MCF 10A (cell line): ENCODE measurements at places on chromosomes 16 and 17.

GRCh38 chr17:7029659-7030058, 6.2 kb upstream of the SLC16A13 start:
- H3K4me3 ChIP-seq = no peak overlapping the region
- H3K36me3 ChIP-seq = no peaks in the 10 kb centered on the region
- H3K4me1 ChIP-seq = peaks cover 10% of the 10 kb centered on the region
- no peak overlapping the region for H3K27ac ChIP-seq

GRCh38 chr16:2690852-2691251, 8.5 kb downstream of the KCTD5 start:
- no peak overlapping the region for H3K27ac ChIP-seq
- peaks cover 4% of the 10 kb centered on the region for H3K4me1 ChIP-seq
- H3K36me3 ChIP-seq = peaks cover 6% of the 10 kb centered on the region
- H3K4me3 ChIP-seq = no peak overlapping the region
- DNase-seq = no peak

DNA sequence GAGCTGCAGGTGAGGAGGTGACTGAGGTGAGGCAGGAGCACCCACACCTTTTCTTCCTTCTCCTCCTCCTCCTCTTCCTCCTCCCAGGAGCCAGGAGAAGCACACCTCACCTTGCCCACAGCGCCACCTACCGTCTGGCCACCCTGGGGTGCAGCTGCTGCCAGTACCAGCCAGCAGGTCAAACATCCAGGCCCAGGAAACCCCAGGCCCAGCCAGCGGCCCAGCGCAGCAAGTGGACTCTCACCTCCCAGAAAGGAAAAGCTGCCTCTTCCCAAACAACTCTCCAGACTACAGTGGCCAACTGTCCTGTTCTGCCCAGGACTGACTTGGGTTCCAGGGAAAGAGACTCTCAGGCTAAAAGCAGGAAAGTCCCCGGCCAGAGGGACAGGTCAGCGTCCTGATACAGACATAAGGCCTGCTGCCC, 22.7 kb downstream of the PEMT start:
- H3K4me3 ChIP-seq = no peak overlapping the region
- DNase-seq = peak; percentile 64
- H3K27me3 ChIP-seq = no peaks in the 10 kb centered on the region
- H3K4me1 ChIP-seq = no peaks in the 10 kb centered on the region
- H3K27ac ChIP-seq = no peak overlapping the region

DNA sequence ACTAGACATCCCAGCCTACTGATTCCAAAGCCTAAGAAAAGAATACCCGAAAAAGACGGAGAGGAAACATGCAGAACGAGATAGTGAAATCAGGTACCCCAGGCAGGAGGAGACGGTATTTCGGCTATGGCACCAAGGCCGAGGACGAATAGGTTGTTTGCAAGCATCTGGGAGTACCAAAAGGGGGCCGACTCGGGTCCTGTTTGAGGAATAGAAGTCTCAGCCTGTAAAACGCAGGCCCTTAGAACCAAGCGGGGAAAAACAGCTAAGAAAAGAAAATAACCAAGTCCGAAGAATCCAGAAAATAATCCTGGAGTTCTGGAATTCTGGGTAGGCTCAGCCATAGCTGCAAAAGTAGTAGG, 537 bp downstream of the SLC35B1 start:
- no peak for DNase-seq
- H3K4me3 ChIP-seq = peak overlapping the region; percentile 83
- H3K27me3 ChIP-seq = no peaks in the 10 kb centered on the region
- peak overlapping the region; percentile 100 for H3K27ac ChIP-seq
- H3K36me3 ChIP-seq = peaks cover 36% of the 10 kb centered on the region

DNA sequence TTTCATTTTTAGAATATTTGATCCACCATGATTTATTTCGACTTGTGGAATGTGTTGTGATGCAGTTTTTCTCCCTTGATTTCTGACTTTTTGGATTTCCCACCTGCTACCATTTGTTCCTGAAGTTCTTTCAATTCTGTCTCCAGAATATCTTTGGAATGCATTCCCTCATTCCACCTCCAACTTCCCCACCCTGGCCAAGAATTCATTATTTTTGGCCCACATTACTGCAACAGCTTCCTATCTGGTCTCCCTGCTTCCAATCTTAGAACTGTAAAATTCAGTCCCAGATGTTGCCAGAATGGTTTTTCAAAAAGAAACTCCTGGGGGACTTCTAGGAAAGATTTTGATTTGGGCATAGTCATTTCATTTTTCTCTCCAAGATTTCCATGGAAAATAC, 182.3 kb upstream of the HS3ST4 start:
- H3K36me3 ChIP-seq = no peaks in the 10 kb centered on the region
- no peak for DNase-seq
- H3K27ac ChIP-seq = no peak overlapping the region
- no peaks in the 10 kb centered on the region for H3K4me1 ChIP-seq
- no peak overlapping the region for H3K4me3 ChIP-seq

DNA sequence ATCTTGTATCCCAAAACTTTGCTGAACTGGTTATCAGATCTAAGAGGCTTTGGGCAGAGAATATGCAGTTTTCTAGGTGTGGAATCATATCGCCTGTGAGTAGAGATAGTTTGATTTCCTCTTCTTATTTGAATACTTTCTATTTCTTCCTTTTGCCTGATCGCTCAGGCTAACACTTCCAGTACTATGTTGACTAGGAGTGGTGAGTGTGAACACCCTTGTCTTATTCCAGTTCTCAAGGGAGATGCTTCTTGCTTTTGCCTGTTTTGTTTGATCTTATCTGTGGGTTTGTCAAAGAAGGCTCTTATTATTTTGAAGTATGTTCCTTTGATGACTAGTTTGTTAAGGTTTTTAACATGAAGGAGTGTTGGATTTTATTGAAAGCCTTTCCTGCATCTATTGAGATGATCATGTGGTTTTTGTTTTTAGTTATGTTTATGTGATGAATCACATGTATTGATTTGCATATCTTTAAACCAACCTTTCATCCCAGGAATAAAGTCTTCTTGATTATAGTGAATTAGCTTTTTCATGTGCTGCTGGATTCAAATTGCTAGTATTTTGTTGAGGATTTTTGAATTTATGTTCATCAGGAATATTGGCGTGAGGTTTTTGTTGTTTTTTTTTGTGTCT, 17.0 kb upstream of the CCL13 start:
- no peaks in the 10 kb centered on the region for H3K4me1 ChIP-seq
- H3K4me3 ChIP-seq = no peak overlapping the region
- DNase-seq = no peak
- no peak overlapping the region for H3K27ac ChIP-seq
- H3K36me3 ChIP-seq = no peaks in the 10 kb centered on the region

GRCh38 chr17:18039535-18040260, 490 bp downstream of the GID4 start:
- H3K4me1 ChIP-seq = peaks cover 40% of the 10 kb centered on the region
- H3K27ac ChIP-seq = peak overlapping the region; percentile 72
- no peaks in the 10 kb centered on the region for H3K27me3 ChIP-seq
- H3K4me3 ChIP-seq = peak overlapping the region; percentile 75
- peaks cover 13% of the 10 kb centered on the region for H3K36me3 ChIP-seq
- DNase-seq = peak; percentile 18

DNA sequence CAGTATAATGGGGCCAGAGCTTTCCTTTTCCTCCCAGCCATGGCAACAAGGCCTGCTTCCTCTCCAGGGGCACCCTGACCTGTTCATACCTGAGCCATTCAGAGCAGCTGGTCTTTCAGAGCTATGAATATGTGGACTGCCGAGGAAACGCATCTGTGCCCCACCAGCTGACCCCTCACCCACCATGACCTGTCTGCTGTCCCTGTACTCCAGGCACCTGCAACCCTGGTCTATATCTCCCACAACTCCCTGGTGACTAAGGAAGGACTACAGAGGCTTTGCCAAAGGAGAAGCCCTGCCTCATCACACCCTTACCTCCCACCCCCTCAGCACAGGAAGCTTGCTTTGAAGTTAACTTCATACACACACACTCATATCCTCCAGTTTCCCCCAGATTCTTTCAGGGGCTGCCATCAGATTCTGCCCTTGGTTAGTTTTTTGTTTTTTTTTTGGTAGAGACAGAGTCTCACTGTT, 6.0 kb downstream of the TMEM106A start:
- H3K27ac ChIP-seq = no peak overlapping the region
- DNase-seq = no peak
- H3K36me3 ChIP-seq = peaks cover 41% of the 10 kb centered on the region

- H3K27ac ChIP-seq = no peak overlapping the region
- H3K27me3 ChIP-seq = no peaks in the 10 kb centered on the region
- H3K36me3 ChIP-seq = no peaks in the 10 kb centered on the region
- H3K4me3 ChIP-seq = no peak overlapping the region
Measured at GRCh38 chr16:48053418-48053745, 102.4 kb downstream of the ABCC12 start.
